ENCODE measurements at places on chromosomes 6 and 20.

DNA sequence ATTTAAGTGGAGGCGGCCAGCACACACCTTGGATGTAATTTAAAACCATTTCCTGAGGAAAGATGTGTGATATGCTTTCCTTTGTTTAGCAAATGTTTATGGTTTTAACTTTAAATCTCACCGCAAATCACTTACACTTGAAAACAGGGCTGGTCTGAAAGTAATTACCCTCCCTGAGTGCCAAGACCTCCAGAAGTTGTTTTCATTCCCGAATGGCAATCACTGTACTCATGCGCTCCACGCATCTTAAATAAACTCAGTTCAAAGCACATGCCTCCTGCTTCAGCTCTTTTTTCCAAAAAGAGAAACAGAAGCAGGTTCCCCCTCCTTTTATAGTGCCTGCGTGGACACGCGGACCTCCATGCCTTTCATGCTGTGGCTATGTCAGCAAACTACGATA is 224.0 kb downstream of the SMOC2 start:
- DNase-seq: no peak

DNA sequence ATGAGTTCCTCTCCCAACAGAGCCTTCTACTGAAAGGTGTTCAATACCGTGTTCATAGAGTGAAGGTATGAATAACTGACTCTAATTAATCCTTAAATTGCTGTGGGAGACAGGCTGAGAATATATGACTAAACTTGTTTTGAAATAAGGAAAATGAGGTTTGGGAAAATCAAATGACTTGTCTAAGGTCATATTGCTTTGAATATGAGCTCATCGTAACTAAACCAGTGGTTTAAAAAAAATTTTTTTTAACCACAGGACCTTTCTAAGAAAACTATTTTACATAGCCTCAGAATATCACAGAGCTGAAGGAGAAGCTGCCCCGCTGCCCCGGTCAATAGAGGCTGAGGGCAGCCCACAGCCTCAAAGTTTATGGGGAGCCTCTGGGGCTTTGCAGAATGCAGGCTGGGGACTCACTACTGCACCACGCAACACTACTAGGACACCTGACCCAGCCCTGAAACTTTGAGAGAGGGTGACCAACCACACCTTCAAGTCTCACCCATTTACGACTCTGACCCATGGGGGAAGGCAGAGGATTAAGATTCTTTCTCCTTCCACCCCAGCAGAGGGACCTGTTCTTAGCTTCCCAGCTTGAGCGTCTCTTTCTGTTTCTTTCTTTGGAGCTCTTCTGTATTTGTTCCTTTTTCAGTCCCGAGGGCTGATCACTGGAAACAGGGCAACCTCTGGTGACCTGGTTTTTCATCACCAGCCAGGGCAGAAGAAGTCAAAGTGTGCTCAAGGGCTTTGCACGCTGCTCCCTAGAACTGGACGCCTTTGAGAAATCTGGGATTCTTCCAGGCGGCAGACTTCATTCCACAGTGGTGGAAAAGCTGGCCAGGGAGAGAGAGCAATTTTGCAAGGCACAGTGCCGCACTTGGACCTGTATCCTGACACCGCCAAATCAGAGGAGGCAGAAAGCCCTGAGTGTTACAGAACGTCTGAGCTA is 220.2 kb downstream of the ATXN1 start:
- DNase-seq: no peak

GRCh38 chr20:199996-200395 is 10.5 kb upstream of the DEFB128 start:
- no peak for DNase-seq

GRCh38 chr6:20653085-20653479 is 118.8 kb downstream of the CDKAL1 start:
- no peak for DNase-seq

DNA sequence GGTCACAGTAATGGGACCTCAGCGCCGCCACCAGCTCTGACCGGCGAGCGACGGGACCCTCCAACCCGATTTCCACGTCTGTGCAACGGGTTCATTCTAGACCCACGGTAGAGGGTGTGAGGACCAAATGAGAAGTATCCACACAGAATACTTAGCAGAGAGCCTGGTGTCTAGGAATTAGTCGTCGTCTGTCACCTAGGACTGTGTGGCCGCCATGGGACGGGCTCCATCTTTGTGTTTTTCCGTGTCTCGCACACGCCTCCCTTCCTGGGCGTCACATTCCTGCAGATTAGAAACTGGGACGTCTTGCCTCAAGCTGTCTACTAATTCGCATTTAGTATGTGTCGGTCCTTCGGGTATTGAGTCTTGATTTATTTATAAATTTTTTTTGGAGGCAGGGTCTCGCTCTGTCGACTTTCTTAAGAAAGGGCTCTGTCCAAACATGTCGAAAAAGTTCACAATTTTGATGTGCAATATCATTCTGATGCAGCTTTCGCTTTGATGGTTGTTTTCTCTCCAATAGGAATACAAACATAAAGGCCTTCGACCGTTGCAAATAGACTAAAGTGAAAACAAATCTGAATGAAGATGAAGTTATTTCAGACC is 563 bp downstream of the MGME1 start:
- no peak for DNase-seq

DNA sequence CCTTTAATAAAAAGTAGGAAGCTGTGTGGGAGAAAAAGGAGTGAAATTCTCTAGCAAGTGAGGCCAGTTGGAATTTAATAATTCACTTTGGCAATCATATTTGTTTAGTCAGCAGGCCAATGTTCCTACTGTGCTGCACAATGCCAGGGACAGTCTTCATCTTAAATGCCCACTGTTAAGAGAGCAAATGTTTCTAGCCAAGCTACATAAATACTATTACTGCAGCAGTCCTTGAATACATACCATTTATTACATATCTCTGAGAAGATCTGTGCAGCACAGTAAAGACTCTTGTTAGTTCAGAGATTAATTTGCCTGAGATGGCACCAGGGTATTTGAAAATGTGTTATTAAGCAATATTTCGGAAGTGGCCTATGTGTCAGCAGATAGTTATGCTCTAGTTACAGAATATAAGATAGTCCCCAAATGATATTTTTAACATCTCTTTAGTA is 105.4 kb downstream of the OGFRL1 start:
- no peak for DNase-seq

DNA sequence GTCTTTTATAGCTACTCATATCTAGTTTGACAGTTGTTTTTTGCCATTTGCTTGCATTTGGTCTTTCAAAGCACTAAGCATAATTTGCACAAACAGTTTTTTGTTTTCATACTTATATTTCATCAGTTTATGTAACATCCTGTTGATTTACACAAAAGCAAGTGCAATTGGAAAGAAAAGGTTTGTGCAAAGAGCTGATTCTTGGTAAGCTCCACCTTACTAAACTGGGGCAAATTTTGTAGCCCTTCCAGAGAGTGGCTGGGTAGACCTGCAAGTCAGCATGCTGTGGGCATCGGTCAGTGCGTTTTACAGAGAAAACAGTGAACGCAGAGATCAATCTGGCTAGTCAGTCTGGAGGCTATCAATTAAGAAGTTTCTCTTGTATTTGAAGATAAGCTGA is 34.5 kb downstream of the TXLNB start:
- DNase-seq: no peak

GRCh38 chr6:156864557-156864956 is 87.4 kb downstream of the ARID1B start:
- DNase-seq: no peak

- no peak for DNase-seq
Measured at GRCh38 chr6:108568551-108569305, 8.0 kb downstream of the FOXO3 start.

GRCh38 chr6:112842330-112842685 is 495.2 kb downstream of the RFPL4B start:
- DNase-seq: no peak

- DNase-seq: no peak
Measured at GRCh38 chr6:159101656-159102055, 56.9 kb upstream of the TAGAP start.

DNA sequence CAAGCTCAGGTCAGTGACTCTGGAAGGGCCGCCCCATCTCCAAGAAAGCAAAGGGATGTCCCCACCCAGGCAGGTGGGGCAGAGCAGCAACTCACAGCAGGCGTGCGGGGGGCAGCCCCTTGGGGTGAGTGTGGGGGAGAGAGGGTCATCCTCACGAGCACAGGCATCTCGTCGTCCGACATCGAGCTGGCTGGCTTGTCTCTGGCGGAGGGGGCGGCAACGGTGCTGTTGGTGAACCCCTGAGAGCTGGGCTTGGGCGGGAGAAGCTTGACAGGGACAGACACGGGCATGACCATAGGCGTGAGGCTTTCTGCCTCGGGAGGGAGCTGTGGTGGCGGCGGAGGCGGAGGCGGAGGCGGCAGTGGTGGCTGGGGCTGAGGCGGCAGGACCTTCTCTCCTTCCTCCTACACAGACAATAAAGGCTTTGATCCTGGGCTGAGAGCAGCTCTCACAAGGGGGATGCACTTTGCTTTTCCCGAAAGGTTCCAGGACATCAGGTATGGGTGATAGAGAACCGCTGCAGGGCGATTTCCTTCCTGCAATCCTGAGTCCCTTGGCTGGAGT is 45.6 kb upstream of the MRPS10 start:
- DNase-seq: no peak

DNA sequence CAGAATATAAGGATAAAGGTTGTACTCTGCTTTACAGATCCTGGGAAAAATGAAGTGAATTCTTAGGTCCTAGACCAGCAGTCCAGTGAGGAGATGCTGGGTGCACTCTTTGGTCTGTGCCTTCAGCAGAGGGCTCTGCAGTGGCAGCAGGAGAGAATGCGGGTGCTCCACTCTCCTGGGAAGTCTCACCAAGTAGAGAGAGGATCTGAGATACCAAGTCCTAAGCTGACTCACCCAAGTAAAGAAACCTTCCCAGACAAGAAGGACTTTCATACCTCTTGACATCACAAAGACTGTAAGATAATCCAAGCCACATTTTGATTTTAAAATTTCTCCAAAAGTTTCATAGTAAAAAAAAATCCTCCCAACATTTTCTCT is 116.9 kb upstream of the EMILIN3 start:
- no peak for DNase-seq

DNA sequence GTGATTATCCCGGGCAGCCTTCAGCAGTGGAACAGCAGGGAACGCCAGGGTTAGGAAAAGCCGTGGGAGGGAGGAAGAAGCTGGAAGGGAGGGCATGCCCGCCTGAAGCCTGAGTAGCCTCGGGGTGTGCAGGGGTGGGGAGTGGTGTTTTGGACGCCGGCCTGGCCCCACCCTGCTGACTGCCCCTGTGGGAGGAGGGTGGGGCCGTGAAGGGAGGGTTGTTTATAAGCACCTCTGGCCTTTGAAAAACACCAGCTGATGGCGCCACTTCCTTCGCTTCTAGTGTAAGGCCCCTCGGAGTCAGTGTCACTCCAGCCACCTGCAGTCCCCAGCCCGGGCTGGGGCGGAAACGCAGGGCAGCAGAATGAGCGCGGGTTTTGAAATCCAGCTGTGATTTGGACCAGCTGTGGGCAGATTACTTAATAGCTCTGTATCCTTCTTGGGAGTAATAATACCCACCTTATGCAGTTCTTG is 52.8 kb upstream of the BMP6 start:
- no peak for DNase-seq

DNA sequence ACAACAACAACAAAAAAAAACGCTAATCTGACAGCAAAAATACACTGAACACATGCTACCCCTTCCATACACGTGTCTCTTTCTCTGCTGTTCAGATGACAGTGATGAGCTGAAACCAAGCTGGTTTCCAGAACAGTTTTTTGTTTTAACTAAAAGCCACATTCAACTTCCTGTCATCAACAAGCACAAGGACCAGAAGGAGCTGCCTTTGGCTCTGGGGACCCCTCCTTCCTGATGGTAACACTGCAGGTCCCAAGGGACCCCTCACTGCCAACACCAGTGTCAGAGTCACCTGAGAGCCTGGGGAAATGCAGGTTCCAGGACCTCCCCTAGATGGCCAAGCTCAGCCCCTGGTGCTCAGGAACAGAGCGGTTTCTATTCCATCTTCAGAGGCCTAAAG is 6.0 kb downstream of the CST7 start:
- DNase-seq: no peak

GRCh38 chr6:105122717-105123116 is 57.1 kb downstream of the POPDC3 start:
- no peak for DNase-seq

GRCh38 chr6:157537556-157537955 is 156.6 kb downstream of the ZDHHC14 start:
- no peak for DNase-seq

GRCh38 chr6:47571488-47571887 is 93.9 kb downstream of the CD2AP start:
- no peak for DNase-seq

- no peak for DNase-seq
Measured at GRCh38 chr6:108156938-108157233, 8.9 kb upstream of the NR2E1 start.

DNA sequence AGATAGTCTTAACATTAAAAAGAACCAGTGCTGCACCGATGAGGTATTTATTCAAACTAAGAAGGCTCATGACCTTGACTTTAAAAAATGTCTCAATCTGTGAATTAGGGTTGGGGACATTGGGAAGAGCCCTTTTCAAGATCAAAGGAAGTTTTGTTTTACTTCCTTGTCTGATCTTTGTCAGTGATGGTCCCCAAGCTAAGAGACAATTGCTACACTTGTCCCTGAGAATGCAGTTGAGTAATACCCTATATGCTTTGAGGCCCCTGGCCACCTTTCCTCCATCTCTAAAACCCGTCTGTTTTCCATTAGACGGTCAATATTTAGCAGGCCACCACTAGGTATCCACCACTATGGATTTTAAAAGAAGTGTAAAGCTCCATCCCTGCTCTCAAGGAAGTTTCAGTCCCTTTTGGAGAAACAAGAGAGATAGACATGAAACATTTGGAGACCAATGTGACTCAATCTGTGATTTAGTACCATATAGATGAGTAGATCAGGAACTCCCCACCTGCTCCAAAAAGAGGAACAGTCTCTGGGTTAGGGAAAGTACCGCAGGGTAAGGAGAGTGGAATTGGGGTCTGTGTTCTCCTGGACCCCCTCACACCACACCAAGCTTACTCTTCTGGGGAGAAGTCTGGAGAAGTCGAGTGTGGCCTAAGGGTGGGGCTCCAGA is 99.1 kb upstream of the ISM1 start:
- no peak for DNase-seq

GRCh38 chr6:161487217-161487531 is 213.3 kb upstream of the AGPAT4 start:
- no peak for DNase-seq

GRCh38 chr20:6855104-6855503 is 87.6 kb downstream of the BMP2 start:
- DNase-seq: no peak

DNA sequence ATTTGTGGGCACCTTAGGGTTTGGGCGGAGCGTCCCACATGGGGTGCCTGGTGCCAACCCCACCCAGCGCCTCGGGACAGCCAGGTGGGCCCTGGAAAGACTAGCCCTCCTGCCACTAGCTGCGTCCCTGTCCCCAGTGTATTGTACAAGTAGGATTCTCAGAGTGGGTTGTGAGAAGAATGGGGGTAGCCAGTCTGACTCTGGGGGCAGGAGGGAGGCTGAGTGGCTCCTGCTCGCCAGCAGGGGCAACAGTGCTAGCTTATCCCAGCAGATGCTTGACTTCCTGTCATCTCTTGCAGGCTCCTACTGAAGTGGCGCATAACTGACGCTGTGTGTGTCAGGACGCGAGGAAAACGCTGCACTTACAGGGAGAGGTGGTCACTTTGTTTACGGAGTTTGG is 9.3 kb downstream of the PSMA7 start:
- DNase-seq: no peak

- DNase-seq: no peak
Measured at GRCh38 chr6:90508753-90509152, 78.1 kb downstream of the MAP3K7 start.

GRCh38 chr6:15888798-15889772 is 226.3 kb upstream of the DTNBP1 start:
- no peak for DNase-seq

- no peak for DNase-seq
Measured at GRCh38 chr6:105588123-105588710, 185.3 kb upstream of the PREP start.

Measured in NCI-H510A (cell line).